Muscle of arm (tissue), 14 donors: ENCODE measurements at places on chromosomes 13 and 19. TPM values are rescaled to one million over a fixed set of nuclear protein-coding genes. Genes with fewer than 3 reads are reported as not detected.
A peak's percentile ranks its signal among the peaks of the same experiment; 100 is the strongest.

Gene CCDC70
- polyA plus RNA-seq: not detected

Gene KANK3
- polyA plus RNA-seq: 7.3 TPM

- no peak for DNase-seq
These were observed 1146.3 kb upstream of the MIR17HG start for GRCh38 chr13:90201202-90201601.

- no peak for DNase-seq
These were observed 103.8 kb downstream of the RGCC start for GRCh38 chr13:41561170-41561569.

DNA sequence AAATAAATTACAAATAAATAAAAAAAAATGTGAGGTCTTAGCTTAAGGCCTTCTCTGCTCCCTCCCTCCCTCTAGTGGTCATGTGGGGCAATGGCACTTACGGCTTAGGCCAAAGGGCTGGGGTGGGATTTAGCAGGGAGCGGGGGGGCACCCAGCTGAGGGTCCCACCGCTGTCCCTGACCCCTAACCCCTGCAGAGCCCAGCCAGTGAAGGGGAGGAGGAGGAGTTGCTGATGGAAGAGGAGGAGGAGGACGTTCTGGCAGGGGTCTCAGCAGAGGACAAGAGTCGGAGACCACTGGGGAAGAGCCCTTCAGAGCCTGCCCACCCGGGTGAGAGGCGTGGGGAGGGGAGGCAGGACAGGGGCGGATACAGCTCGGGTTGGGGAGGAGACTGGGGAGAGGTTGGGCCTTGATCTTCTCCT lies 9.3 kb downstream of the MPND start:
- peak; percentile 62 for DNase-seq

Gene LGALS14
- polyA plus RNA-seq: not detected

DNA sequence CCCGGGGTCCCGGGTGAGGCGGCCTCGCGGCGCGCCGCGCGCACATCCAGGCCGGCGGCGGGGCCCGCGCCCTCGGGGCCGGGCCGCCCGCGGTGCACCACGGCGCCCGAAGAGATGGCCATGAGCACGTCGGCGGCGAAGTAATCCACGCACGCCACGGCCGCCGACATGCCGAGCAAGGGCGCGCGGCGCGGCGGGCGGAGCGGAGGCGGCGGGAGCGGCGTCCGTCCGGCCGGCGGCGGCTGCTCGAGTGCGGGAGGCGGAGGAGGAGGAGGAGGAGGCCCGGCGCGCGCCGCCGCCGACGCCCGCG lies at the start of gene KLF16:
Gene KLF16, minus strand, starts transcription at position 252 of the 310 bp plus-strand sequence. Its CDS starts 82 bp downstream, at position 170.
- no peak for DNase-seq

Gene TRPC4
- polyA plus RNA-seq: not detected

DNA sequence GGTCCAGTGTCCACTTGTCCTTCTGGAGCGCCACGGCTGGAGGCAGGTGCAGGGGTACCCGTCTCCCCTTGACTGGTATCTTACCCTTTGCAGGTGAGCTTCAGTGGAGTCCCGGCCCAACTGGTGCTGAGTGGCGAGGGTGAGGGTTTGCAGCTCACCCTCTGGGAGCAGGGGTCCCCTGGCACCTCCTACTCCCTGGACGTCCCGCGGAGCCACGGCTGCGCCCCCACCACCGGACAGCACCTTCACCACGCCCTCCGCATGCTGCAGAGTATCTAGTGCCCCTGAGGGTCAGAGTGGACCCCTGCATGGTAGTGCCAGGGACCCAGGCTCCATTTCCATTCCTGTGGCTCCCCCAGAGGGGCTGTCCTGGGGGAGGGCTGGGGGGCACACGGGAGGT lies 11.1 kb downstream of the PLK5 start:
- DNase-seq: no peak

- no peak for DNase-seq
These were observed 475 bp upstream of the ZC3H4 start for GRCh38 chr19:47113850-47114651.

DNA sequence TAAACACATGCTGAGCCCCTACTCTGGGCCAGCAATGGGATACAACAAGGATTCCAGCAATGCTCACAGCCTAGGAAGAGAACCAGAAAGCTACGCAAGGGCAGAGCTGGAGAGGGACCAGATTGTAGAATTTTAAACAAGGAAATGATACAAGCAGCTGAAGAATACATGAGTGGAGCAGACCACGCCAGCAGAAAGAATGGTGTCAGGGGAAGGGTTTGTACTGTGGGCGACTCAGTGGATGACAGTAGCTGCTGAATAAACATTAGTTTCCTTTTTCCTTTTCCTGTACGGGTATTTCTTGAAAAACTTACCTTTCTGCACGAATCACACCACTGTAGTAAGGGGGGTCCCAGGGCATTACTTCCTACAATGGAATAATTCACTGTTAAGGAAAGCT lies 30.7 kb downstream of the MIPEP start:
- DNase-seq: no peak

DNA sequence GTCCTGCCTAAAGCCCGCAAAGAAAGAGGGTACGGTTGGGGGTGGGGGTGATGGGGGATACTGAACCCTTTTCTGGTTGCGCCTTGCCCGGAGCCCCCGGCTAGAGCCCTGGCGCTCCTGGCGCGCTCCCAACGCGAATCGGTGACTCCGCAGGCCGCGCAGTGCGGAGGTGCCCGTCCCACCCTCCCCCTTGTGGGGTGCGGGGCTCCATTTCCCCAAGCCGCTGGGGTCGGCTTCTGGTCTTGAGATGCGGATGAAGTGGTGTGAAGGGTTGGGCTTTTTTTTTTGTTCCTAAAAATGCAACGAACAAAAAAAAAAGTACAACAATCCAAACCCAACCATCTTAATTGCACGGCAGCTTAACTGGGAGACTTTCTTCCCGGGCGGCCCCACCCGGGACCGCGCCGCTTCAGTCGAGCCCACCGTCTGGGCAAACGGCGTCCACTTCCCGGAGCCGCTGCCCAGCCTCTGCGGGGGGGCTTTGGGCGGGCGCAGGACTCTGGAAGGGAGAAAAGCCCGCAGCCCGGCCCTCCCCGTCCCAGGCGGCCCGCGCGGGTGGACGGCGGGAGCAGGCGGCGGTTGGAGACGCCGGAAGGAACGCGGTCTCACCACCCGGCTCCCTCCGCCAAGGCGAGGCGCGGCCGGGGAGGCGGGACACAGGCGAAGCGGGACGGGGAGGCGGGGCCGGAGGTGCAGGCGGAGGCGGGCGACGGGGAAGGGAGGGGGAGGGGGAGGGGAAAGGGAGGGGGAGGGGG lies 504 bp upstream of the TRIM13 start:
- peak; percentile 89 for DNase-seq

- no peak for DNase-seq
These were observed 6.9 kb downstream of the REXO1 start for GRCh38 chr19:1841209-1841924.

DNA sequence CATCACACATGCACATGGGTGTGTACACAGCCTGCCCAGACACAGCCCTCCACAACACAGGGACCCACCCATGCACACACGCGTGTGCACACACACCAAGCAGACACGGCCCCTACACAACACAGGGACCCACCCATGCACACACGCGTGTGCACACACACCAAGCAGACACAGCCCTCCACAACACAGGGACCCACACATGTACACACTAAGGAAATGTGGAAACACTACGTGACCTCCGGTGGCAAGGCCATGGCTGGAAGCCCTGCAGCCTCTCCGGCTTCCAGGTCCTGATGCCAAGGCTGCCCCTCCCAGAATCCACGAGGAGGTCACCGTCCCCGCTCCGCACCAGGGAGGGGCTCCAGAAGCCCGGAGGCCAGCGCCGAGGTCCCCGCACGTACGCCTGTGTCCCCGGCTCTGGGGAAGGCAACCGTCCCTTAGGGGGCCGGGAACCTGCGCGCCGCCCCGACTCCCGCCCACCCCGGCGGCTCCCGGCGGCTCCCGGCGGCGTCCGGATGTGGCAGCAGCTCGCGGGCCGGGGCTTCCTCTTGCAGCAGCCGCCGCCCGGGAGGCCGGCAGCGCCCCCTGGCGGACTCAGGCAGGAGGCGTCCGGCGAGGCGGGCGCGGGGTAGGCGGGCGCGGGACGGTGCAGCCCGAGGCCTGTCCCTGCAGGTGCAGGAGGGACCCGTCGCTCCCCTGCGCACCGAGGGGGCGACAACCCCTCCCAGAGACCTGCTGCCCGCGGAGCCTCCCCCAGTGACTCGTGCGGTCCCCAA lies 29.8 kb upstream of the GRTP1 start:
- peak; percentile 63 for DNase-seq

DNA sequence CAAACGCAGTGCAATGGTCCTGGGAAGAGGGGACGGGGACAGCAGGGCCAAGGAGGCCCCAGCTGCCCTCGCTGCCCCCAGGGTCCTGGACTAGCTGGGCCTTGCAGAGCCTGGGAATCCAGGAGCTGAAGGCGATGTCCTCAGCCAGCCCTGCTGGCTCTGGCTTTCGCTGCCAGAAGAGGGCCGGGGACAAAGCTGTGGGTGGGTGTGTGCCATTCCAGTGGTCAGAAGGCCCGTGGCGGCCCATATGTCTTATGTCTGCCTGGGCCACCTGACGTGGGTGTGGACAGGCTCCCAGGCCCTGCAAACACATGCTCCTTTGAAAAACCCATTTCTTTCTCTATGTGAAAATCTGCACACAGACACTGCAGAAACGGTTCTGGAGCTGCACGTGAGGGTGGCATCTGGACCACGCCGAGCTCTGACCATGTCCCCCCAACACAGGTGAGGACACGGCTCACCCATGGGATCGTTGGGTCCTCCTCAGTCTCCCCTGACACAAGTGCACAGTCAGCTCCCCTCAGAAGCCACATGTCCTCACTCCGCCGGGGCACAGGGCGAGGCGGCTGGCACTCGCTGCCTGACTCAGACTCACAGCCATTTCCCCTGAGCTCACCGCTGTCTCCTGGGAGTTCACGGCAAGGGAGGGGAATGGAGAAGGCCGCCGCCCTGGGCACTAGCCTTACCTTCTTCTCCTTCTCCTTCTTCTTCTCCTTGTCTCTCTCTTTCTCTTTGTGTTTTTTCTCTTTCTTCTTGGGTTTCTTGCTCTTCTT lies 16.9 kb downstream of the IZUMO4 start:
- no peak for DNase-seq

GRCh38 chr13:40356011-40356410 lies 310.4 kb downstream of the FOXO1 start:
- no peak for DNase-seq

GRCh38 chr13:46648166-46648607 lies 95.2 kb downstream of the LRCH1 start:
- no peak for DNase-seq

GRCh38 chr13:109875746-109876145 lies 89.4 kb upstream of the IRS2 start:
- DNase-seq: no peak

Gene ELANE
- polyA plus RNA-seq: not detected

- DNase-seq: no peak
These were observed 80.5 kb downstream of the GPC6 start for GRCh38 chr13:93307136-93307535.

- no peak for DNase-seq
These were observed 1.5 kb upstream of the PRR12 start for GRCh38 chr19:49589502-49589905.

DNA sequence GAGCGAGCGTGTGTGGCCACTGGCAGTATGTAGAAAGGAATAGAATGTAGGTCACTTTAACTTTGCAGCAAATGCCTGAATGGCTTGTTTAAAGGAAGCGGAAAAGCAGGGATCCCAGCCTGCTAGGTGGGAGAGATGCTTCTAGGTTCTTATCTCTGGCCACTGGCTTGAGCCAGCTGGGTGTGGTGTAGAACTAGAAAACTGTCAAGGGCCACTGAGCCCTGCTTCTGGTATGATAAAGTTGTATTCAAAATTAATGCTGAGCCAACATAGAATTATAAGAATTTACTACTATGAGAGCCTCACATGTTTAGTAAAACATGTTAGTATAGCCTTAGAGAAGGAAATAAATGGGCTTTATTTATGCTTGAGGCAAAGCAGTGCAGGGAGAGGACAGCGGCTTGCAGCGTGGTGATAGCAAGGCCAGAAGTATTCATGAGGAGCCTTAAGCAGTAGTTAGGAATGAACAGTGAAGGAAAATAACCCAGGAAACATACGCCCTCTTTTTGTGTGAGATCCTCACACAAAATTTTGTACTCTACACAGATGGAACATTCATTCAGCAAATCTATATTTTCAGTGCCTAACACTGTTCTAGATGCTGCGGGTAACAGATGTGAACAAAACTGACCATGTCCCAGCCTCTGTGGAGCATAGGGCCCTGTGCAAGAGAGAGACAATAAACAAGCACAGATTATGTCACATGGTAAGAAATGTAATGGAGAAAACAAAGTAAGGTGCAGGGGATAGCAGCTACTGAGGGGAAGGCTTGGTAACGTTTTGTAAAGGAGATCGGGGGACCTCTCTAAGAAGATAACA lies 863.2 kb downstream of the DIAPH3 start:
- no peak for DNase-seq

DNA sequence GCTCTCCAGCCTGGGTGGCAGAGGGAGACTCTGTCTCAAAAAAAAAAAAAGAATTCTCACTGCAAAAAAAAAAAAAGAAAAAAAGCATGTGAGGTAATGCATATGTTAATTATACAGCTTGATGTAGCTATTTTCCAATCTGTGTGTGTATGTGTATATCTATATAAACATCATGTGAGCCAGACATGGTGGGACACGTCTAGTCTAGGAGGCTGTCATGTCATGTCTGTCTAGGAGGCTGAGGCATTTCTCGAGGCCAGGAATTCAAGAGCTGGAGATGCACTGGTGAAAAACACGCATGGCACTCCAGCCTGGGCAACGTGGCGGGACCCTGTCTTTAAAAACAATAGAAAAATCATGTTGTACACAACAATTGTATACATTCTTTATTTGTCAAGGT lies 6.9 kb upstream of the SBK3 start:
- no peak for DNase-seq

GRCh38 chr19:3478409-3479176 lies 1.7 kb downstream of the SMIM24 start:
- no peak for DNase-seq

DNA sequence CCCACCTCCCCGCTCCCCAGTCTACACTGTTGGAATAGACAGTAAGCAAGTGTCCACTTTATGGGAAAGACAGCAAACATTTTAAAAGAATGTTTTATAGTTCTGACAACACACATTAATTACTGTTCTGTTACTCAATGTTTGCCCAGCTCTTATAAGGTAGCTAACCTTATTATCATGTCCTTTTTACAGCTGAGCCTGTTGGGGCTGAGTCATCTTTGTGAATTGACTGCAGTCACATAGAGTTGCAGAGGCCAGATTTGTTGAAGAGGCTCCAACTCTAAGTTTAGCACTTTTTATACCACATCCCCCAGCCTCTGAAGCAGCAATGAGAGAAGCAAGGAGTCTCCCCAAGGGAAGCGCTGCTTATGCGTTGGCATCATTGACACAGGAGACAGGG lies 76.2 kb downstream of the C13orf42 start:
- DNase-seq: no peak
